ENCODE measurements at places on chromosomes 4 and X.

DNA sequence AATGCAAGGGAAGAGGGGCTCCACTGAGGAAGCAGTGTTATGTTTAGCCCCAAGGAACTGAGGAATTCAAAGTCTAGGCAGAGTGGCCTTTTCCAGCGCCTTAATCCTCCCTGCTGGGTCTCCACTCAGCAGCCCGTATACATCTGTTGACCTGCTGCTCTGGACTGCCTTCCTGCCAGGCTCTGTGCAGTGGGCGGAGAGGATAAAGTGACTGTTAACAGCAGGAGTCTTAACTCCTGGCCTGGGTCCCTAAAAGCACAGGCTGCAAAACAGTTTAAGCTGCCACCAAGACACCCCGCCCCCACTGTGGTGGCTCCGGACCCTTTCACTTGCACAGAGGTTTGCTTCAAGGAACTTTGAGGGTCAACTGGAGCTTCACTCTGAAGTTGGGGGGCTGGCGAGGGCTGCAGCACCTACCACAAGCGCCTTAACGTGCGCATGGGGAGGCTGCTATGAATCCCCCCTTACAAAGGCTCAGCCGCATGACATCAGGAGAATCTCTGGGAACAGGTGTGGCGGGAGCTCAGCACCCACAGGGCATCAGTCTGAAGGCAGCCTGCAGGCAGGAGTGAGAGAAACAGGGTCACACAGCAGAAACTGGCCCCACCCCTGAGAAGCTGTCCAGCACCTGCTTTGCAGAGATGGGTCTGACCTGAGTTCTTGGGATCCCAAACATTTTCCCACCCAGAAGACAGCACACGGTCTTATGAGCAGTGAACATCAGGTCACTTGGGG lies 358.2 kb upstream of the GATB start:
- no peak for DNase-seq

DNA sequence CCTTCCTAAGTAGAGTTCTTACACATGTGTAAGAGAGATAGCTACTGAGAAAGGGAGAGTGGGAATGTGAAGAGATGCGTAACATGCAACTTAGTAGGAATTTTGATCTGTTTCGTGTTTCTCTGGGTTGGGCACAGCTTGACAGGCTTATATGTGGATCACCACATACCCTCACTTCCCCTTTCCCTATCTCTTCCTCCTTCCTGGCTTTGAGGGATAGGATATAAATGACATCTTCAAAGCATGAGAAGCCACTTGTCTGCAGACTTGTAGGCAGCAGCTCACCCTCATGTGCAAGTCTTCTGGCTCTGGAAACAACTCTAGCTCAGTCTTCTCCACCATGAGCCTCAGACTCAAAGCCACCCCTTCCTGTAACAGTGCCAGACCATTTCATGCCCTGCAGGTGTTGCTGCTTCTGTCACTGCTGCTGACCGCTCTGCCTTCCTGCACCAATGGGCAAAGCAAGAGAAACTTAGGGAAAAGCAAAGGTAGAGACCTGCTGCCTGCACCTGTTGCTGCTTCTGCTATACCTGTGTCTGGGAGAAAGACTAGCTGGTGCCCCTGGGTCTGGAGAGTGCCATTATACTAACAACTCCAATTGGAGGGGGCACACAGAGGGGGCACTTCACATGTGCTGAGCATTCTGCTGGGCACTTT lies 5.4 kb upstream of the PF4V1 start:
- DNase-seq = no peak

DNA sequence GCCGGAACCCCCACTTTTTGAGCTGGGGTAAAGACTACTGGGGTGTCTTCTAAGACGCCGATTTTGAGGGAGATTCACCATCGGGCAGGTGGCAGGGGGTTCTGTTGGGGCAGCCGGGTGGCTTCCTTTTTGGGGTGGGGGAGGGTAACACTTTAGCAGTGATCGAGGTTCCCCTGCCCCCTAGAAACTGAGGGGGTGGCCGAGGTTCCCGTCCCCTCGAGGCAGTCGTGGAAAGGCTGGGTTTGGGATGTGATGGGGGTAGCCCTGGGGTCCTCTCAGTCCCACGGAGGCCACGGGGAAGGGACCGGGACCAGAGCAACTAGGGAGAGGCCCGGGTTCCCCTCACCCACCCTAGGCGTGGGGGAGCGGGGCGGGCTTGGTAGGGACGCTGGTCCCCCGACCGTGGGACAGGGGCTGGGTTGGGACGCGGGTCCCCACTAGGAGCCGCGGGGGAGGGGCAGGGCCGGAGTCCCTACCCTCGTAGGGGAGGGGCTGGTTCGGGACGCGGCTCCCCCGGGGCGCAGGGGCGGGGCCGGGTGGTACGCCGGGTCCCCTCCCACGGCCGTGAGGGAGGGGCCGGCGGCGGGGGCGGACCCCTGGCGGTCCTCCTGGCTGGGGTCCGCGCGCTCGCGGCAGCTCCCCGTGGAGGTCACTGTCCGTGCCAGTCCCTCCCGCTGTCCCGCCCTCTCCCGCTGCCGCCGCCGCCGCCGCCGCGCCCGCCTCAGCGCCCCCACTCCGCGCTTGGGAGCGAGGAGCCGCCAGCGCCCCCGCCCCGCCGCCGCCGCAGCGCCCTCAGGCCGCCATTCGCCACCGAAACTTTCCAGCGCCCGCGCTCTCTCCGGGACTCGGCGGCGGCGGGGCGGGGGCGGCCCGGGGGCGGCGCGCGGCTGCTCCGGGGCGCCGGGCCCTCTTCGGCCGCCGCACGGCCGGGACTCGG lies at the start of gene TBL1X:
Gene TBL1X, plus strand, starts transcription at position 624 of the 937 bp plus-strand sequence. CDS start 188,529 bp downstream, outside the sequence.
- DNase-seq = no peak

DNA sequence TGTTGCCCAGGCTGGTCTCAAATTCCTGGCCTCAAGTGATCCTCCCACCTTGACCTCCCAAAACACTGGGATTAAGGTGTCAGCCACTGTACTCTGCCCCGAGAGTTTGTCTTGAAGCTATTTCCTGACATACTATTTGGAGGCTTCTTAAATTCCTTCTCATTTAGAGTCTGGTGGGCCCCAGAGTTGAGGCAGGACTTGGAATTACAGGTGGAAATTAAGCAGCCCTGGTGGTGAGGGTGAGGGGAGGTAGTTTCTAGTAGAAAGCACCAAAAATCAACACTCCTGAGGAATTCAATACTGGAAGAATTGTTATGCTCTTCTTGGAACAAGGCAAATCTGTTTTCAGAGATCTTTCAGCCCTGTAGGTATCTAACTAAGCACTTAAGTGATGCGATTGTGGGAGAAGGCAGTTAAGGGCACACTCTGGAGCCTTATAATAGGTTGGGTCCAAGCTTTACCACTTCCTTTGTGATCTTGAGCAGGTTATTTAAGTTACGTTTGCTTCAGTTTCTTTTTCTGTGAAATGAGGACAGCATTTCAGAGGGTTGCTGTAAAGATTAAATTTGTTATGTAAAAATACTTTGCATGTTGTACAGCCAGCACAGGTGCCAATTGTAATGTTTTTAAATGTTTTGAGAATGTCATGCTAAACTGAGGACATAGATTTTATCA lies 200.7 kb downstream of the SOWAHB start:
- DNase-seq = no peak

DNA sequence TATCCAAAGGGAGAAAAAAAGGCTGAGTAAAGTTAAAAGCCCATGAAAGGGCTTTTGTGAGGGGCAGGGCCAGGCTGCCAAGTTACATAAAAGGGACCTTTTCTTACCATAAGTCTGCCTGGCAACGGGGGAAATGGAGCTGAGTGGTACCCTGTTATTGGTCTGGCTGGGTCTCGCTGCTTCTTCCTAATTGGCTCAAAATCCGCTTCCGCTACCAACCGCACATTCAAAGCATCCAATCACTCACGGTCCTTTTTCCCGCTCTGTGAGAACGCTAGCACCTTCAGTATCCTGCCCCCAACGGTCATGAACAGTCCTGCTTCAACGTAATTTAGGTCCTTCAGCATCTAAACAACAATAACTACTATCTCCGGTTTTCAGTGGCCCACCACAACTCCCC lies 611 bp downstream of the TEX11 start:
- DNase-seq = no peak

GRCh38 chrX:109658391-109658790 lies 33.4 kb upstream of the KCNE5 start:
- no peak for DNase-seq

- no peak for DNase-seq
These were observed at the start of gene TEX28 for GRCh38 chrX:154294791-154295574. TSS of gene TEX28 (minus strand) at chrX:154295124. CDS start at chrX:154292117, 3,007 bp downstream.

DNA sequence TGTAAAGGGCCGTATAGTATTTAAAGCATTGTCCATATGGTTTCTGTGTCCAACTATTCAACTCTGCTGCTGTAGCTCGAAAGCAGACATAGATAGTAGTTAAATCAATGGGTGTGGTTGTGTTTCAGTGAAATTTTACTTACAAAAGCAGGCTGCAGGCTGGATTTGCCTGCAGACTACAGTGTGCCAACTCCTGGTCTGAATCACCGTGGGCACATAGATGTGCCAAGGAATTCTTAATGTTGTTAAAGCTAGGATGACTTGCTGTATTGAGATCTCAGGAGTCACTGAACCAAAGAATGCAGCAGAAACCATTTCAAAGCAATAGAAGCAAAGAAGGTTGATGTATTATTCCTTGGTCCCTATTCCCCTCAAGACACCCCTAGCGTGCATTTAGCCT lies 379.0 kb downstream of the STIM2 start:
- no peak for DNase-seq

DNA sequence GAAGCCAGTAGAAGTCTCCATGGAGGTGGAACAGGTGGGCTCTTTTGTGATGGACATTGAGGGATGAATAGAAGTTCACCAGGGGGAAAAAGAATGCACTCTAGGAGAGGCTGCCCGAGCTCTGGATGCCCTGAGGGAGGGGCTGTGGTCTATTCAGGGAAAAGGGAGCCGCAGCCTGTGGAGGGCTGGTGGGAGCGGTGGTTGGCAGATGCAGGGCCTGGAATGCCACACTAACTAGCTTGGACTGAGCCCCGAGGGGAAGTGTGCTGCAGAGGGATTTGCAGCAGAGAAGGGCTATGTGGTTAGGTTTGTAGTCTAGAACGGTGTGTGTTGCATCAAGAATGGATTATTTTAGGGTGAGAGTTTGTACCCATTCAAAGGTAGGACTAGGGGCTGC lies 29.5 kb upstream of the PSAPL1 start:
- no peak for DNase-seq

DNA sequence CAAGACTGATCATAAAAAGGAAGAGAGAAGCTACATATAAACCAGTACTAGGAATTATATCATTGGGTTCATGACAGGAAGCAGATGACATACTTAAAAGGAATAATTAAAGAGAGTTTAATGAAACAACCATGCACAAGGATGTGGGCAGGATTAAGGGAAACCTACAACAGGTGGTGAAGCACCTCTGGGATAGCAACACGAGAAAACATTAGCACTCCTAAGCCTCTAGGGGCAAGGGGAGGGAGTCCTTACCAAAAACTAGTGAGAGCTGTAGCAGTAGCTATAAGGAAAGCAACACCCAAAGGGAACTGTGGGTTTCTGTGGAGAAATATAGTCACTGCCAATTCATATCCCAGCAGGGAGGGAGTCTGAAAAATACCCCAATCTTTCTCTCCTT lies 7.2 kb upstream of the THOC2 start:
- DNase-seq = no peak

GRCh38 chr4:175469514-175469913 lies 342.6 kb downstream of the GPM6A start:
- DNase-seq = no peak

DNA sequence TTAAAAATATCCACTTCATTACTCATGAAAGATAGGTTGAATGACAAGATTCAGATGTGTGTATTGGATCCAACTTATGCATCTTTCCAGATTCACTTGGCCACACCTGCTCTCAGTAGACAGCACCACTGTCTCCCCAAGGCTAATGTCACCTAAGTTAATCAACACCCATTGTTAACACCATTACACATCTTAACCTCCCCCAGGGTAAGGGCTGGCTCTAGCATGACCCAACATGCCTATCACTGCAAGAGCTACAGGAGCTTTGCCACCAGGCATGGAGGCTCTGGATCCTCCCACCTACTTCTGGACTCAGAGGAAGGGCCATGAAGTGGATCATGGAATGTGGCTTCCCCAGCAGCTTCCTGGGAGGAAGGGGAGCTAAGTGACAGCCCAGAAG lies 32.8 kb upstream of the LSM6 start:
- no peak for DNase-seq

DNA sequence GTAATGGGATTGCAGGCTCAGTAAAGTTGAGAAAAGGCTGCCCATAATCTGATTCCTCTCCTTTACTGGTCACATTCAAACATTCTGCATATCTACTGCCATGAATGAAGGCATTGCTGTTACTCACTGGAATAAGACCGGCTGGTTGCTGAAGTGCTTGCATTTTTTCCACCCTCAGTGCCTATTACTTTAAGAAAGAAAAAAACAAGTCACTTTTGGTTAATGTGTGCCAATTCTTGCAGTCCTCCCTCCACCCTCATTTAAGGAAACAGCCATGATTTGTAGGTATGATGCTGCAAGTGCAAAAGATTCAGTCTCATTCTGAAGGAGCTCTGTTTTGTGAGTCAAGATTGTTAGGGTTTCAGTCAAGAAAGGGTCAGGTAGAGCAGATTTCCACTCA lies 94.9 kb downstream of the EMCN start:
- DNase-seq = no peak

GRCh38 chr4:188423039-188423438 lies 283.8 kb downstream of the TRIML1 start:
- no peak for DNase-seq

DNA sequence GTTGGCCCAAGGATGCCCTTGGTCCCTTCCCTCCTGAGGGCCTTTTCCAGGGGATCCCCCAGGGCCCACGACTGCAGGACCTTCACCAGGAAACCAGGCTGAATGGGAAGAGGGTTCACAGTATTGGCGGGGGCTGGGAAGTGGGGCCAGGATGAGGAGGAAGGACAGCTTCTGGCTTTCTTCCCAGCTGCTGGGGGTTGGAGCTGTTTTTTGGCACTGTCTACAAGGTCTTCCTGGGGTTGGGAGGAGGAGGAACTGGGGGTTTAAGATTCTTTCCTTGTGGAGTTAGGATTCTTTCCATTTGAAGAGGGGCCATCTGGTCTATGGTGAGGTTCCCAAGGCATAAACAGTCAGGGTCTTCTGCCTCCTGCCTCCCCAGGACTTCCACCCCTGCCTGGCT lies 64.8 kb downstream of the KIF4A start:
- no peak for DNase-seq

DNA sequence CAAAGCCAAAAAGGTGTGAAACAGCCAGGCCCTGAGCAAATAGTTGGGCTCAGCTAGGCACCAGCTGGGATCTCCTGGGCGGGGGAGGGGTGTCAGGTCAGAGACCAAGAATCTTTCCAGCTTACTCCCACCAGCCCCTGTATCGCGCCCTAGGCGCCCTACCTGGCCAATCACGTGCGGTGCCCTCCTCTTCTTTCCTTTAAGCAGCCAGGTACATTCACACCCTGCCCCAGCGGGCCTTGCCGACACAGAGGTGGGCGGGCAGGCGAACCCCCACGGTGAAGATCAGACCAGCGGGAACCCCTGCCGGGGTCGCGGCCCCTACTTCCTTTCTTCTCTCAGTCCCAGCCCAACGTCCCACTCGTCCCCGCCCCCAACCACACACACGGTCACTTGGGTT lies 9.1 kb downstream of the ARHGAP36 start:
- DNase-seq = no peak

GRCh38 chrX:153903238-153903980 lies 1.1 kb upstream of the AVPR2 start:
- no peak for DNase-seq

GRCh38 chr4:183436417-183436816 lies 8.0 kb upstream of the CDKN2AIP start:
- no peak for DNase-seq
